ENCODE measurements at places on chromosomes 1 and 21.
A peak's percentile ranks its signal among the peaks of the same experiment; 100 is the strongest.

DNA sequence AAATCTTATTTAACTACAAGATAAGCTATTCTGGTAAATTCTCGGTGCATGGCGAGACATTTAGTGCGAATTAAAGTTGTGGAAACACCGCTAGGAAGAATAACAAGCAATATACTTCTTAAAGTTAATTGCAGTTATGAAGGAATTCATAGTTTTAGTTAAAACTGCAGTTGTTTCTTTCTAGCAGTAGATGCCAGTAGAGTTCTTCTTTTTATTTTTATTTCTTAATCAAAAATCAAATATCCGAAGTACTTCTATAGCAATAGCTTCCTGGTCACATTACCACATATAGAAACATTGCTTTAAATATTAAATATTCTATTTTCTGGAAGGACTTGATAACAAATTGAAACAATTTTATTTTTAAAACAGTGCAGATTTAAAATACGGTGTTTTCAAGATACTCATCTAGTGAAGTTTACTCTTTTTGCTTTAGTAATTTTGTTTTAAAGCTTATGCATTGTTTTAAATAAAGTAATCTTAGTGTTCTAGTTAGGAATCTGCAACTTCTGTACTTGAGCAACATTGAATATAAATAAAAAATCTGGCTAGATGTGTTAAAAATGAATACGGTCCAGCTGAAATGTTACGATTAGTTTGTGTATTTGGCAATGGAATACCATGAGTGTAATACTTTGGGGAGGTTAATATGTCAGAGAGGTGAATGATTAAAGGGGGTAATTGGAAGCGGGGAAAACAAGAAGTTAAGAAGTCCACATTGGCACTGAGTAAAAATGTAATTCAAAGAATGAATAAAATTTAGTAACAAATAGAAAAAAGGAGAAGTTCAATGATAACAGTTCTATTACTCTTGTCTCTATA is 2.7 kb upstream of the PRKACB start:
- no peak for DNase-seq

DNA sequence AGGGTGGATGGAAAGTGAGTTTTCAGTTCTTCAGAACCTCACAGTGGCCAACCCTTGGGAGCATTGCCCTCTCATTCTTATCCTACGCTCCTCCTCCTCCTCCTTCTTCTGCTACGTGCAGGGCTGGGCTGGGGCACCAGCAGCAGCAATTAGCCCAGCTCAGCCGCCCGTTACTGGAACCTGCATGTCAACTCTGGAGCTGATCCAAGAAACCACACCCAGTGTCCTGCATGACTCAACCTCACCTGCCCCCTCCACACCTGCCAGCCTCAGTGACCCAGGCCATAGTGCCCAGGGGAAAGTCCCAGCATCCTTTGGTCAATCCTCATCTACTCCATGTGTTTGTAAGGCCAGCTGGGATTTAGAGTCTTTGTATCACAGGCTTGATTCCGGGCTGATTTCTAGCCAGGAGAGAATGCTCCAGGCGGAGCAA is 12.6 kb downstream of the ELF3 start:
- no peak for DNase-seq

GRCh38 chr1:201790261-201790660 is 38.7 kb upstream of the IPO9 start:
- no peak for DNase-seq

- no peak for DNase-seq
Measured at GRCh38 chr1:163709636-163710035, 387.9 kb downstream of the NUF2 start.

- no peak for DNase-seq
Measured at GRCh38 chr1:222339376-222339947, 208.4 kb downstream of the HHIPL2 start.

DNA sequence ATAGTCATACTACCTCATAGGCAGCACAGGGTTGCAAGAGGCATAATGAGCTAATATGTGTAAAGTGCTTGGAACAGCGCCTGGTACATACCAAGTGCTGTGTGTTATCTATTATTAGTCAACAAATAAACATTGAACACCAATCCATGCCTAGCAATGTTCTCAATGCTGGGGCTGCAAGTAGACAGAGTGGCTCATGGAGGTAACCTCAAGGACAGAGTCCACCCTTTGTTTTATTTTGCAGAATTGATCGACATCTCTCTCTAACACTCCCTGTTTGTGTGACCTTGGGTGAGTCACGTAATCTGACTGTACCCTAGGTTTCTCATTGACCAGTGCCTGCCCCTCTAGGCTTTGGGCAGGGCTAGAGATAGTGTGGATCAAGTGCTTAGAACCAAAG is 164.0 kb upstream of the KLHDC7A start:
- DNase-seq = no peak

DNA sequence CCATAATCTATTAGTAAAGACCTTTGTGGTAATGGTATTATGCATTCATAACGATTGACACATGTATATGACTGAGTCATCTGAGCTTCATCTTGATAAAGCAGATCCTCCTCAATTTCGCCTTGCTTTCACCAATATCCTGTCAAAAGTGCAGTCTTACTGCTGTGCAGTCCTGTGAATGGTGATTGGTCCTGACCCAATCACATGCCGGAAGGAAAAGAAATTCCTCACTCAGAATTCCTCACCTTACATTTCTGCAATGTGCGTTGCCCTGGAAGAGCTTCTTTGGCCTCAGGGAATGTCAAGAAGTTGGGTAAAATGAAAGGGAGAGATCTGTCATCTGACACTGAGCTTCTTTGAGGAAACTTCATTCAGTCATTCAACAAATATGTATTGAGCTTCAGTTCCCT is 121.0 kb upstream of the TSPAN2 start:
- DNase-seq = no peak

- DNase-seq = no peak
Measured at GRCh38 chr1:35185200-35185599, 7.7 kb downstream of the SFPQ start.

- DNase-seq = no peak
Measured at GRCh38 chr1:153793973-153794615, 18.9 kb downstream of the SLC27A3 start.

DNA sequence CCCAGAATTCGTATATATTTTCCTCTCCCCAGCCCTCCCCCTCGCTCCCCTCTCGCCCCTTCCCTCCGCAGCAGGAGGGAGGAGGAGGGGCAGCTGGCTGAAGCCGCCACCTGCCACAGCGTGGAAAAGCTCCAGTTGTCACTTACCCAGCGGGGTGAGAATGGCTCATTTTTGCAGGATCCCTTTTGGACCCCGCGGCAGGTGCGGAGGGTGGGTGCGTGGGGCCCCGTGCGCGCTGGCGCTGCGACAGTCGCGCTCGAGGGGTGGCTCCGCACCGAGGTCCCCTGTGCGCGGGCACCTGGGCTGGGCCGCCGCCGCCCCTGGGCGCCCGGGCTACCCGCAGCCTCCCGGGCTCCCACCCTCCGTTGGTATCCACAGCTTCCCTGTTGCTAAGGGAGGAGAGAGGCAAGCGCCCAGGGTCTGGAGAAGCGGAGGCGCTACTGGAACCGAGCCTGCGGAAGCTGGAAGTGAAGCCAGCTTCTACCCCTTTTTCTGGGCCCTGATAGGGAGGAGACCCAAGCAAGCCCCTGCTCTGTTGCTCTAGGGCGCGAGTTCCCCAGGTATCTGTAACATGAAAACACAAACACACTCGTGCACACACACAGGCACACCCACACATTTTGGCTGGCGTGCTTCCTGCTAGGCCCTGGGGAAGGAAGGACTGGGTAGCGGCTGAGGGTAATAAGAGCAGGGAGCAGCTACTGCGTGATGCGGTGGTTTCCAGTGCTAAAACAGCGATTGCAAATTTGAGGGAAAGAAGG is at the start of gene ERICH3:
Gene ERICH3, minus strand, starts transcription at position 442 of the 761 bp plus-strand sequence. Its CDS starts 273 bp downstream, at position 169.
- DNase-seq = peak; percentile 72

GRCh38 chr1:243930822-243931671 is 81.0 kb upstream of the AKT3 start:
- no peak for DNase-seq

DNA sequence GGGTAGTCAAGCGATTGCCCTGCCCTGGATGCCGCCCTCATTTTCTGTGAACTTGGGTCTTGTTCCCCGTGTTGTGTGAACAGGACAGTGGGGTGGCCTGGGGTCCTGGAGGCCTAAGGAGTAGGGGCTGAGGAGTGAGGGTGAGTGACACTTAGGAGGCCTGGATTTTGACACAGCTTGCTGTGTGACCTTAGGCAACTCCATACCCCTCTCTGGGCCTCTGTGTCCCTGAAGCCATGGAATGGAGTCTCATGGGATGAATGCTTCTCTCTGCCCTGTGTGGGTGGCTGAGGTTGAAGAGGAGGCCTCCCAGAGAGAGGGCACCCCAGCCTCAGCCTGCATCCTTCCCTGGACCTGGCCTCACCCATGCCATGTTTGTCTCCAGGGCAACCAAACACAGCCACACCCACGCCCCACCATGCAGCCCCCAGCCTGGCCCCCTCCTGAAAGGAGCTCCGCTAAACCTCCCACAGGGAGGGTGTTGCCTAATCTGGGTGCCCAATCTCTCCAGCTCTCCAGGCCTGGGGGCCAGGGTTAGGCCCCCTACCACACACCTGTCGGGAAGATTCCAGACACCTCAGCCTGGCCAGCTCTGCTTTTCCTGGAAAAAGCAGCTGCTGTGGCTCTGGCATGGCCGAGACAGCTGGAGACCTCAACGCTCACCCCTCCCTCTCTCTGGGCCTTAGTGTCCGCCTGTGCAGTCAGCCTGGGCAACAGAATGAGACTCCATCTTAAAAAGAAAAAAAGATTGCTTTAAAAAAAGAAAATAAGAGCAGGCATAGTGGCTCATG is 9.9 kb downstream of the MYOM3 start:
- DNase-seq = no peak

Data from occipital lobe (tissue), 3 donors.